Suppressor macrophage treated with lipopolysaccharide for 4 hours (primary cell): ENCODE measurements at places on chromosomes 13 and 19.

- no peak for DNase-seq
Measured at GRCh38 chr13:100625447-100625846, 36.9 kb upstream of the GGACT start.

DNA sequence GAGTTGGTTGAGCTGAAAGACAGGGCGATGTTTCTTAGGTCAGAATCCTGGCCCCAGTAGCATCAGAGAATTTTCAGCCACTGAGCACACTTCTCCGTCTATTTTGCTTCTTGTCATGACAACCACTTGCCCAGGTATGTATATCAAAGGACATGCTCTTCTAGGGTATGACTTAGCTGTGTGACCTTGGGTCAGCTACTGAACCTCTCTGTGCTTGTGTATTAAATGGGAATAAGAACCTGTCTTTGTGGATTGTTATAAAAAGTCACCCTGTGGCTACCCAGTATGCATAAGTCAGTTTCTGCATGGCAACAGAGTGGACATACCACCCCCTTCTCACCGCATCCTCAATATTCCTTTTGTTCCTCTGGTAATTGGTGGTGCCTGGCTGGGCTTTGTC is 26.1 kb downstream of the MBD3L1 start:
- DNase-seq = no peak

- no peak for DNase-seq
Measured at GRCh38 chr19:9729162-9729561, 39.4 kb downstream of the ZNF846 start.

DNA sequence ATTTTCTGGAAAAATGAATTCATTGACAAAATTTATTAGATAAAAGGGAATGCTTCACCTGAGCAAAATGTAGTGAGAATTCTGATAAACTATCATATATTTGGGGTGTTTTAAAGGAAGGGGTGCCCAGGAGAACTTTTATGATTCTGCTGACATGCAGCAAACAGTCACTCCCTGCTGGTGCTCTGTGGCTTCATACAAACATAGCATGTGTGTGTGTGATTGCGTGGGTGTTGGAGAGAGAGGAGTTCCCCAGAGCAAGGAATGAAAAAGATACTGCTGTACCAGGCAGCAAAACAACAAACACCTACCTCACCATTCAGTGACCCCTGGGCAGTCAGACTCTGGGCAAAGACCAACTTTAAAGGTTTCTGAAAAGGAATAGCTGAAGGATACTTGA is 546.7 kb downstream of the RFC3 start:
- no peak for DNase-seq

DNA sequence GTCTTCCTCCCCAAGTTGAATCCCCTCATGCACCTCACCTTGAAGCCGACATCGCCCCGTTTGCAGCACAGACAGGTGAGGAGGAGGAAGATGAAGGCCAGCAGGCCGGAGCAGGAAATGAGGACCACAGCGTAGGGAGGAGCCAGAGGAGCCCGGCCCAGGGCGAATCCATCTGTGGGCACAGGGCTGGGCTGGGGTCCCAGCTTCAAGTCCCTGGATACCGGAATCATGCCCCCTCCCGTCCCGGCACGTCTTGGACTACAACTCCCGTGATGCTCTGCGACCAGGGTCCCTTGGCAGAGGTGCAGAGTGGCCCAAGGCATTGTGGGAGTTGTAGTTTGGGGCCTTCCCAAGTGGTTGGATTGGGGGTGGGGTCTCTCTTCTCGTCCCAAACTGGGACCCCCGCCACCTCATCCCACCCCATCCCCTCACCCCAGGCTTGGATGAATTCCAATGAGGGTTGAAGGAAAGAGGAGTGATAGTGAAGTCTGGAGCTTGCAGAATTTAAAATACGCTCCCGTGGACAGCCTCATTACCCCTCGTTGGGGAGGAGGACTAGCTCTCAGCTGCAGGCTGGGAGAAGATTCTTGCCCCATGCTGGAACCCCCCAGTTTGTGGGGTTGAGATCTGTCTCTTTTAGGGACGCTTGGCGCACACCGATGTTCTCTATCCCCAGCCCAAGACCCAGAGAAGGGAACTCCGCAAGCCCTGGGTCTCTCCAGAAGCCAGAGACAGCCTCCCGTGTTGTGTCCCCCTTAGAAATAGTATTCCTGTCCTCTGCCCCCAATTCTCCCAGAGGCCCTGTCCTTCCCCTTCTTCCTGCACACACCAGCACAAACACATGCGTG is 990 bp downstream of the LMTK3 start:
- DNase-seq = peak; percentile 54

DNA sequence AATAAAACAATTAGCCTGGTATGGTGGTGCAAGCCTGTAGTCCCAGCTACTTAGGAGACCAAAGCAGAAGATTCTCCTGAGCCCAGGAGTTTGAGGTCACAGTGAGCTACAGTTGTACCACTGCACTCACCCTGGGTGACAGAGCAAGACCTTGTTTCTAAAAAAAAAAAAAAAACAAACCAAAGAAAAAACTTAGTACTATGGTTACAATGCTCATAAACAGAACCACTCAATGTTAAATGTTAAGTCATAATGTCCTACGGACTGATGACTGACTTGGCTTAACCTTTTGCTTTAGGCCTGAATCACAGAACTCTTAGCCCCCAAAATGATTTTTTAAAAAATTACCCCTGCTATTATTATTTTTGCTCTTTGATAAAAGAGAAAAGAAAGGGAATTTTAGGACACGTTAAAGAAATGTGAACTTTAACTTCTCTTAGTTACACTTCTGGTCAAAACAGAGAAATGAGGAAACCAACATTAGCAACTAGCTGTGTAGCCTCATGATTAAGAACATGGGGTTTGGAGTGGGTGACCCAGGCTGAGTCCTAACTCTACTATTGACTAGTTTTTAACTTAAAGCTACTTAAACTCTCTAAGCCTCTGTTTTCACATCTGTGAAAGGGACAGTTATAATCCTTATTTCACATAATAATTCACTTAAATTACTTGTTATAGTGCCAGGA is 13.7 kb upstream of the ELF1 start:
- peak; percentile 70 for DNase-seq

- no peak for DNase-seq
Measured at GRCh38 chr19:17183271-17183761, 31.8 kb upstream of the USE1 start.

GRCh38 chr19:33201886-33202545 is 7.9 kb downstream of the LRP3 start:
- no peak for DNase-seq

DNA sequence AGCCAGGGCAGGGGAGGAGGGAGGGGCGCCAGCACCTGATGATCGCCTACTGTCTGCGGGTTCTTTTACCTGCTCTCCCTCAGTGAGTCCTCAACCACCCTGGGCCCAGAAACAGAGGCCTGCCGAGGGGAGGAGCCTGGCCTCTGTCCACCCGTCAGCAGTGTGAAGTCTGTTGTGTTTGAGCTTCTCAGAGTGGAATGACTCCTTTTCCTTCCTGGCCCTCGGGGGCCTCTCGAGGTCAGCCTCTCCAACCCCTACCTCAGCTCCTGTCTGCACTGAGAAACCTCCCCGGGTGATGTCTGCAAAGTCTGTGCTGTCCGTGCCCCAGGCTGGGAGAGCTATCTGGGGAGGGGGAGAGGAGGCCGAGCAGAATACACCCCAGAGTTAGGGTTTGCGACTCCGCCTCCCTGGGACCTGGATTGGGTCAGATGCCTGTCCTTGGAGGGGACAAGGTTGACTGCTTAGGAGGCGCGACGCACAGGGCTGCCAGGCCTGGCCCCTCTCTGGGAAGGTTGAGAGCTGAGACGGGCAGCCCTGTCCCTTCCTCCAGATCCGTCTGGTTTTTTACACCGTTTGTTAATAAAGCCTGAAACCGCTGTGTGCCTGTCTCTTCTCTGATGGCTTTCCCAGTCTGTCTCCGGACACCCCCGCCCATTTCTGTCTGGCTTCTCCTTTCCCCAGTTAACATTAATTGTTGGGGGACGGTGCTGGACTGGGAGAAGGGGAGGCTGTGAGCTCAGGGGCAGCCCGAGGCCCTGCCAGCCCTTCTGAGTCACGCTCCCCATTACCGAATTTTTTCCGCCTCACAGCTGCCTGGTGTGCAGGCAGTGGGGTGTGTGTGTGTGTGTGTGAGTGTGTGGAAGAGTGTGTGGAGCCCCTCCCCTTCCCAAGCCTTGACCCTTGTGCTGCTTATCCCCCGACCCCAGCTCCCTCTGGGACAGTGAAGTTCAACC is 989 bp upstream of the SSC5D start:
- DNase-seq = no peak

DNA sequence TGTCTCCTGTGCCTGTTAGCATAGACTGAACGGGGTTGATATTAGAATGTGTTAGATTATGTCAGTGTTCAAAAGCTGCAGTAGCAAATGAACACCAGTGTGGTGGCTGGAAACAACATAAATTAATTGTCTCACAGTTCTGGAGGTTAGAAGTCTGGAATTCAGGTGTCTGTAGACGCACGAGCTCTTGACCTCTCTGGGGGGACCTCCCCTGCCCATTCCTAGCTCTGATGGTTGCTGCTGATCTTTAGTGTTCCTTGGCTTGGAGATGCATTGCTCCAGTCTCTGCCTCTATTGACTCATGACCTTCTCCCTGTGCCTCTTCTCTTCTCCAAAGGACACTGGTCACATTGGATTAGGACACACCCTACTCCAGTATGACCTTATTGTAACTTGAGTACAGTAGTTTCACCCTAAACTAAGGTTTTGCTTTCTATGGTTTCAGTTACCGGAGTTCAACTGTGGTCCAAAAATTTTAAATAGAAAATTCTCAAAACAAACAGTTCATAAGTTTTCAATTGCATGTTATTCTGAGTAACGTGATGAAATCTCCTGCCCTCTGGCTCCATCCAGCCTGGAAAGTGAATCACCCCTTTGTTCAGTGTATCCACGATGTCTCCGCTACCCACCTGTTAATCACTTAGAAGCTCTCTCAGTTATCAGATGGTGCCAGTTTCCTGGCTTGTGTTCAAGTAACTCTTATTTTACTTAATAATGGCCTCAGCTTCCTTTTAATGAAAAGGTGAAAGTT is 273.2 kb downstream of the MYO16 start:
- DNase-seq = no peak

- DNase-seq = peak; percentile 90
Measured at GRCh38 chr19:4369109-4369887, 25.9 kb downstream of the MPND start.

GRCh38 chr13:44719857-44720671 is 143.9 kb upstream of the TSC22D1 start:
- DNase-seq = no peak

- DNase-seq = no peak
Measured at GRCh38 chr19:3365093-3365835, 1.1 kb upstream of the NFIC start.

- DNase-seq = peak; percentile 88
Measured at GRCh38 chr19:18660051-18660910, 23.2 kb upstream of the CRTC1 start.

GRCh38 chr13:114015969-114016295 is 42.1 kb upstream of the C13orf46 start:
- DNase-seq = no peak

DNA sequence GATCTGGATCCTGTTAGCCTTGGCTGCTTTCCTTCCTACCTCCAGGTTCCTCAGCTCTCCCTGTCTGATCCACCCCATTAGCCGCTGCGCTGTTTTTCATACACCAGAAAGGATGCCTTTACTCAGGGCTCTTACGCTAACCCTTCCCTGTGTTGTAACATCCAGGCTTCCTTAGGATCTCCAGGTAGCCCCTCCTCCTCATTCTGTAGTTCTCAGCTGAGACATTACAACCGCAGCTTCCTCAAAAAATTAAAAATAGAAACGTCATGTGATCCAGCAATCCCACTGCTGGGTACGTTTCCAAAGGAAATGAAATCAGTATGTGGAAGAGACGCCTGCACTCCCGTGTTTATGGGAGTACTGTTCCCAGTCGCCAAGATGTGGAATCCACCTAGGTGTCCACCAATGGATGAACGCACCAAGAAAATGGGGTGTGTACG is 18.4 kb upstream of the MYADM start:
- DNase-seq = peak; percentile 78

GRCh38 chr13:98020271-98020670 is 66.8 kb downstream of the IPO5 start:
- DNase-seq = no peak

DNA sequence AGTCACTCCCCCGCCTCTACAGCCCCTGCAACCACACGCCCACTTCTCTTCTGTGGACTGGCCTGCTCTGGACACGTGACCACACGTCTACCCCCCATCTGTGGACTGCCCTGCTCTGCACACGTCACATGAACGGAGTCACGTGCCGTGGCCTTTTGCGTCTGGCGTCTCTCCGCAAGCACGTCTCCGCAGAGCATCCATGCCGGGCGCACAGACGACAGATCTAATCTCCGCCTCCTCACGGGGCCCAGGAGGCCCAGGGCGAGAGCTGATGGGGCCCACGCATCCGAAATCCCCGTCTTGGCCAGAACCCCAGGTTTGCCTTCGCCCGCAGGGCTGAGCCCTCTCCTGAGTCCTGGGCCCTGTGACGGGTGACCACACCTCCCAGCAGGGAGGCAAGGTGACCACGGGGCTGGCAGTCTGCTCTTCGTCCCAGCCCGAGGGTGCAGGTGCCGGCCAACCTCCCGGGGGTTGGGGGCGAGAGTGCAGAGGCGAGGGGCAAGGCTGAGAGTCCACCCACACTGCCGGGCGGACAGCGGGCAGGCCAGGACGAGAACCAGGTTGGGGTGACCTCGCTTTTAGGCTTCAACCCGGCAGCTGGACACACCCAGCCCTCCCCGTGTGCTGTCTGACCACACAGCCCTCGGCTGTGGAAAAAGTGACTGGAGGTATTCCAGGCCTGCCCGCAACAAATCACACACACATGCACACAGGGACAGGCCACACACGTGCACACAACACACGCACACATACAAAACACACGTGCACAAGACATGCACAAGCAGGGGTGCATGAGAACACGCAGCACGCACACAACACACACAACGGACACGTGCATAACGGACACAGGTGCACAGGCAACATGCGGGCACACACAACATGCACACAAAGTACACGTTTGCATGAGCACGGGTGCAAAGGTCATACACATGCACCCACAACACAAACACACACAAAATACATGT is 3.9 kb downstream of the SBNO2 start:
- no peak for DNase-seq

DNA sequence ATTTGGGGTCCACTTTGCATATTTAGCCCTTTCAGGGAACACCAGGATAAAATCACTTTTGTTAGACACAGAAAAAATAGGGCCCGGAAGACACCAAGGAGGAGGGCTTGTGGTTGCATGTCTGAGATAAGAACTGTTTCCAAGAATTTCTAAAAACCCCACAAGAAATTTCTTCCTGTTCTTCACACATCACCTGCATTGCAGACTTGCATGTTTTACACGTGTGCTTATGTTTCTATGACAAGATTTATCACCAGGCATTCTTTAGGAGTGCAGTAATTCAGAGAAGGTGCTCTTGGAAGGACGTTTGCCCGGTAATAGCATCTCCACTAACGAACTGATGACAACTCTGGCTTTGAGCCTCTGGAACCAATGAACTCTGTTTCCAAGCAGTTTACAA is 7.1 kb upstream of the ACTL9 start:
- DNase-seq = no peak
